ENCODE measurements at places on chromosomes 5 and 9.

DNA sequence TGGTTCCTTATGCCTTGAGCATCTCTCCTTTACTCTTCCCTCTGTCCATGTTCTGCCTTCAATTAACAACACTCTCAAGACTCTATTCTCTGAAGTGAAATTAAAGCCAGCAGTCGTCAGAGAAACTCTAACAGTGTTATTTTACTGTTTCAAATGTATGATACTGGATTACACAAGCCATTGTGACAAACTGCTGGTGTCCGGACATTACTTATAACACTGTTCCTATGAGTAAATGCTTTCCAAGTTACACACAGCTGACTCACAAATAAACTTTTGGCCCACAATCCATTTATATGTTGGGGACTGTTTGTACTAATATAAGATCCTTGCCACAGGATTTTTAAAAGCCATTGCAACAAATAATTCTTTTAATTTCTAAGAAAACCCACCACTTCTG is 63.2 kb upstream of the GHR start:
- DNase-seq, result no peak

- no peak for DNase-seq
Observed at GRCh38 chr9:1766042-1766441, 249.1 kb upstream of the SMARCA2 start.

GRCh38 chr5:28226407-28226806 is 1188.0 kb upstream of the CDH9 start:
- DNase-seq, result no peak

GRCh38 chr5:177537389-177538361 is 16.7 kb downstream of the FAM193B start:
- DNase-seq, result no peak

GRCh38 chr5:125484272-125484741 is 737.9 kb upstream of the ZNF608 start:
- no peak for DNase-seq

DNA sequence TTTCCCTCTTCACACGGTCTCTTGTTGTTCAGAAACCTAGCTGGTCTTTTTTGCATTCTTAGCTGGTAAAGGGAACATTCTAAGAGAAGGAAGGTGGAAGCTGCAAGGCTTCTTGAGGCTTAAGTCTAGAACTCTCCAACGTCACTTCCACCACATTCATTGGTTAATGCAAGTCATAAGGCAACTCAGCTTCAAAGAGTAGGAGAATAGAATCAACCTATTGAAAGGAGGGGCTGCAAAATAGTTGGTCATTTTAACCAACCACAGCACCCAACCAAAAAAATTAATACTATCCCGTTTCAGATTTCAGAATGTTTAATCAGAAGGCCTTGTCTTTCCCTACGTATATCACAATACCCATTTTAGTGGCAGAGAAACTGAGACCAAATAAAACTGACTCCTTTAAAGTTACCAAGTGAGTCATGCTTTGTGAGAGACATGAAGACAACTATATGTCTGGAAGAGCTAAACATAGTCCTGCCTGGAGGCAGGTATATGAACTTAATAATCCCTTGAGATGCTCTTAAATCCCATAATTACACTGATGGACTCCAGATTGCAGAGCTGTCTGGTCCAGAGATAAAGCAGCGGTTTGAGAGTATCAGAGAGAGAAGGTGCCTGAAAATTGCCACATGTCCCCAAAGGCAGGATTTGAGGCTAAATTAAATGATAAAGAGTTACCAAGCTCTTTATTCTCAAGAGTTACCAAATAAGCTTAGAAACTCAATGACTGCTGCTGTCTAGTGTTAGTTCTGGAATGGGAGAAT is 14.4 kb downstream of the DOCK8 start:
- DNase-seq, result no peak

GRCh38 chr5:43560128-43560527 is 3.3 kb upstream of the PAIP1 start:
- no peak for DNase-seq

DNA sequence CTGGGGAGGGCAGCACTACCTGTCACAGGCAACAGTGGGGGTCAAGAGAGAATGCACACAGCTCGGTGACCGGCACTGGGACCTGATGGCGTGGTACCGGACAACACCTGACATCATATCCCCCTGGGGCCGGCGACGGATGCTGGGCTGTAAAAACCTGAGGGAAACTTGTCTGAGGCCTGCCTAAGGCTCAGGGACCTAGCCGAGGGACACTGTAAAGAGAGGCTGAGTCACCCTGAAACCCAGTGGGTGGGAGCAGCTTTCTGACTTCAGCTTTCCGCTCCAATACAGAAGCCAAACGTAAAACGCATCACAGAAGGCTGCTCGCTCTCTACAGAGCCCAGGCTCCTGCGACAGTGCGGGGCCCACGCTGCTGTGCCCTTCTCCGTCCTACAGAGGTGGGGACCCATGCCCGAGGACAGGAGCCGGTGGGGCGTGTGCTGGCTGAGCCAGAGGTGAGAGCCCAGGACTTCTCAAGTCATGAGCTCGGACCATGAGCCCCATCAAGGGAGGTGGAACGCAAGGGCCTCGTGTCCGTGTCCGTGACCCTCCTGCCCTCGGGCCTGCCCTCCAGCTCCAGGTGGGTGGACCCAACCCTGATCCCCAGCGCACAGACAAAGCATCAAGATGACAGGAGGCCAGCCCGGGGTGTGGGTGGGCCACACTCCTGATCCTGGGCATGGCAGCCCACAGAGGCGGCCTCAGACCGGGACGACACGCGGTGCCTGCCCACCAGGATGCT is 5.3 kb downstream of the RALGDS start:
- DNase-seq, result no peak

DNA sequence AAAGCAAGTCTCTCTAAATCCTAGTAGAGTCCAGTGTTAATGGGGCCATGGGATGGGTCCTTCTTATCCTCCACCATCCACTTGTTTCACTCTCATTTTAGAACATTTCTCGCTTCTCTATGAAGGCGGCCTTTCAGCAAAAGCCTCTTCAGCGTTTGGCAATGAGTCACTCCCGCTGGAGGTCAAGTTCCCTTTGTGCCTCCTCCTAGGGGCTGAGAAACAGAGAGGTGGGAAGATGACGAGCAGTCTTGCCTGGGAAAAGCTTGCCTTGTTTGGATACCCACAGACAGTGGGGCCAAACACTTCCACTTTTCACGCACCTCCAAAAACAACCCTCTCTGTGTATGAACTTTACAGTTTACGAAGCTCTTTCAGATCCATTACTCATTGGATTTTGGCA is 168.8 kb downstream of the GABBR2 start:
- DNase-seq, result no peak

- DNase-seq, result no peak
Observed at GRCh38 chr5:139644001-139644456, 4.1 kb upstream of the CXXC5 start.

- no peak for DNase-seq
Observed at GRCh38 chr9:127538849-127539258, 73.2 kb upstream of the STXBP1 start.

DNA sequence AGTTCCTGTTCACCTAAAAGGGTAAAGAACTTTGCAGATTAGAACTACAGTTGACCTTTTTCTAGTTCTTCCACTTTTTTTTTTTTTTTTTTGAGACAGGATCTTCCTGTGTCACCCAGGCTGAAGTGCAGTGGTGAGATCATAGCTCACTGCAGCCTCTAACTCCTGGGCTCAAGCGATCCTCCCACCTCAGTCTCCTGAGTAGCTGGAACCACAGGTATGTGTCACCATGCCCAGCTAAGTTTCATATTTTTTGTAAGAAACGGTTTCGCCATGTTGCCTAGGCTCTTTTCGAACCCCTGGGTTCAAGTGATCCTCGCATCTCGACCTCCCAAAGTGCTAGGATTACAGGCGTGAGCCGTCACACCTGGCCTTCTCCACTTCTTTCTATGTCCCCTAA is 39.7 kb upstream of the TNFAIP8 start:
- no peak for DNase-seq

GRCh38 chr9:71446473-71447411 is 321.6 kb downstream of the CEMIP2 start:
- no peak for DNase-seq

Data from C1 segment of cervical spinal cord (tissue), 14 donors.